ENCODE measurements at places on chromosomes 7 and 10.

- no peak for DNase-seq
Measured at GRCh38 chr7:1700086-1700485, 30.0 kb downstream of the ELFN1 start.

DNA sequence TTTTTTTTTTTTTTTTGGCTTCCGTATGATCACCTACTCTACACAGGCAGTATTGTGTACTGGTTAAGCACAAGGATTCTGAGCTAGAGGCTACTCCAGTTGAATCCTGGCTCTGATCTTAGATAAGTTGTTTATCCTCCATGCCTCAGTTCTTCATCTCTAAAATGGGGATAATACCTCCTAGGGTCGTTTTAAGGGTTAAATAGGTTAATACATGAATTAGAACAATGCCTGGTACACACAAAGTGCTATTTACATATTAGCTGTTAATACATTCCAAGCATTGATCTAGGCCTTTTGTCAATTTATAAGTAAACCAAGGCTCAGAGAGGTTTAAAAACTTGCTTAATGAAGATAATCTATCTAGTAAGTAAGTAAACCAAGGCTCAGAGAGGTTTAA is 59.0 kb downstream of the ST7 start:
- DNase-seq, result no peak

GRCh38 chr7:136036336-136036735 is 59.2 kb upstream of the MTPN start:
- no peak for DNase-seq

GRCh38 chr10:124181656-124182055 is 88.3 kb upstream of the CHST15 start:
- no peak for DNase-seq

DNA sequence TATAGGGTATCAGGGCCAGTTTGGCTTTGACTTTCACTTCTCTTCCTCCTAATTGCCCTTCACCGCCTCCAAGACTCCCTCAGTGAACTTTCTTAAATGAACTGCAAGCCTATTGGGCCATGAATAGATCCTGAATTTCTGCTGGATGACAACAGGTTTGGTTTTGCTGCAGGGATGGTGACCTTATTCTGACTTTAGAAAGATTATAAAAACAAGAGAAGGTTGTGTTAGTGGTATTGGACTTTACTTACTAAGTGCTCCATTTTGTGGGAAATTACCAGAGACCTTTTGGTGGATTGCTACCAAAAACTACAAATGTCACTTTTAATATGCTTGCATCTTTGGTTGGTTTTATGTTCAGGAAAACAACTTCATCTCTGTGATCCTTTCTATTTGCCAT is 11.5 kb upstream of the LIPA start:
- DNase-seq, result no peak

GRCh38 chr7:28407651-28408050 is 4.7 kb upstream of the CREB5 start:
- no peak for DNase-seq

- DNase-seq, result no peak
Measured at GRCh38 chr7:4241791-4242190, 440.3 kb upstream of the FOXK1 start.

DNA sequence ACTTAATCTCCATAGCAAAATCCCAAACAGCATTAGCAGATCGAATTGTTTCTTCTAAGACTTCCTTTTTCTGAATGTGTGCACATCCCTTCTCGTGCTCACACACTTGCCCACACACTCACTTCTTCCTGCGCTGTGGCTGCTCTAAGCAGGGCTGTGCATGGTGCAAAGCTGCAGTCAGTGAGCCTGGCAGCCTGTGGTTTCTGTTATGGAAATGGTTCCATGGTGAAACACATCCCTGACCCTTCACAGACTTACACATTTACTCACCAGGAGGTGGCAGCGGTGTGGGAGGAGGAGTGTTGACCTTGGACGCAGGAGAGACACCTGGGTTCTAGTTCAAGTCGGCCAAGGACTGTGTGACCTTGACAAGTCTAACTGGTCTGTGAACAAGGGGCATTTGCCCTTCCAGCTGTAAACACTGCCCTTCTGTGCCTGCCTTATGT is 24.9 kb downstream of the MTURN start:
- DNase-seq, result no peak

DNA sequence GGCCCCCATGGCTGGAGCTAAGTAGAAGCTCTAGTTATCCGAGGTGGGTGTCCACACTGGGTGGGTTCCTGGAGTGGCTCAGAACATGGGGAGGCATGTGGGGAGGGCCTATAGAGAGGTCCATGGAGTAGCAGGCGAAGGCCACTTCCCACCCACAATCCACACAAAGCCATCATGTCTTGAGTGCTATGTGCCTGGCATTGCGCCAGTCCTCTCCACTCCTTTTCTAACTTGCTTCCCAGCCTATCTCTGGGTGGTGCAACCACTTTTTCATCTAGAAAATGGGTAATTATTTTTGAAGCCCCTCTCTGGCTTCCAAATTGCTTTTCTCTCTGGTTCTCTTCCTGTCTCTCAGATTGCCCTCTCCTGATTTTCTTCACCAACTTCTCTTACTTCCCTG is 263.6 kb downstream of the PHTF2 start:
- no peak for DNase-seq

GRCh38 chr7:90833443-90833842 is 237.3 kb downstream of the CDK14 start:
- no peak for DNase-seq

DNA sequence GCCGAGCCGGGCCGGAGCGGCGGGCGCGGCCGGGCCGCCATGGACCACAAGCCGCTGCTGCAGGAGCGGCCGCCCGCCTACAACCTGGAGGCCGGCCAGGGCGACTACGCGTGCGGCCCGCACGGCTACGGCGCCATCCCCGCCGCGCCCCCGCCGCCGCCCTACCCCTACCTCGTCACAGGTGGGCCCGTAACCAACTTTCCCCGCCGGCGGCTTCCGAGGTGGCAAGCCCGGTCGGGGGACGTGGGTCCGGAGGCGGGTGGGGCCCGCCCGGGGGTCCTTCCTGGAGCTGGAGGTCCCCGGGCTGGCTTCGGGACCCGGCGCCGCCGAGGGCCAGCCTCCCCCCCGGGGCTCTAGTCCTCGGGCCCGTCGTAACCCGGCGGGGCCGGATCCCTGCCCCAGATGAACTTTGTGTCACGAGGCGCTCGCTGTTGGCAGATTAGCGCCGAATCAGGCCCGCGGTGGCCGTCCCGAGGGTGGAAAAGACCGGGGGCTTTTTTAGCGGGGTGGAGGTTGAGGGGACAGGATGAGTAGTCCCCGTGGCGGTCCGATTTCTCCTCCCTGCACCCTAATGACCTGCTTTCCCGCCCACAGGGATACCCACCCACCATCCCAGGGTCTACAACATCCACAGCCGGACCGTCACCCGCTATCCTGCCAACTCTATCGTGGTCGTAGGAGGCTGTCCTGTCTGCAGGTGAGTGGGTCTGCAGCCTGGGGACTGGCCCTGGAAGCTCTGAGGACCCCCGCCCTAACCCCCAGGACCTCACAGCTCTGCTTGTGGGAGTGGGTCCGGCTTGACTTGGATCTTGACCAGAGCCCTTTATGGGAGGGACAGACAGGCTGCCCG is 496 bp downstream of the BRI3 start:
- peak; percentile 15 for DNase-seq

- no peak for DNase-seq
Measured at GRCh38 chr10:63084690-63085382, 48.3 kb upstream of the NRBF2 start.

GRCh38 chr7:80879849-80880248 is 39.0 kb downstream of the SEMA3C start:
- no peak for DNase-seq

DNA sequence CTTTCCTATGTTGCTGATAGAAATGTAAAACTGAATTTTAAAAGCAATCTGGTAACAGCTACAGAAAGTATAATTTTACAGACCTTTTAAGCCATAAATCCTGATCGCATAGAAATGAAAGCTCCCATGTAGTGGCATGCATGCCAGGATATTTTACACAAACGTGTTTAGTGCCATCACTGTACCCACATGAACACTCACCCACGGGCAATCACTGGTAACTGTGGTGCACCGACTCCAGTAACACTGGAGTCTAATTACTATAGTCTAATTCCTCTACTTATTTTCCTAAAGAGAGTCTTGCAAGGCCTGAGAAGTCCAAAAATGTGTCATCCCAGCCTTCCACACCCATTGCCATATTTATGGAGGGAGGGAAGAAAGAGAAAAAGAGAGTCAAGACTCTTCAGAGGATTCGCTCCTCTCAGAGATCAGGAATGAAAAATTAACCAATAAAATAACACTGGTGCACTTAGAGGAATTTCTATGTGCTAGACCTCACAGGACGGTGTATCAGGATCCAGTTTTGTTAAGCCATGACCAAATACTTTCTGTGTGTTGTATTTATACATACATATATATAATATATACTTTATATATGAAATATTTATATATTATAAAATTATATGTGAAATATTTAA is 48.9 kb upstream of the AKR1C1 start:
- DNase-seq, result no peak

DNA sequence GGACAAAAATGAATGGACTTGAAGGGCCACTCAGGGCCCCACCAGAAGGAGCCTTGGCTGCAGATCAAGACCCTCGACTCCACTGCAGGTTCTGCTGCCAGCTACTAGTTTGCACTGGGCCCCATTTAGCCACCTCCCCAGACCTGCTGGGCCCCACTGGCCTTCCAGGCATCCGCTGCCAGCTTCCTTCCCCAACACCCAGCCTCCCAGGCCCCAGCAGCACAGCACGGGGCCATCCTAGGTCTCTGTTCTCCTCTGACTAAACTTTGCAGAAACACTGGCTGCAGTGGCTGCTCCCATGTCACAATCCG is 277.4 kb upstream of the KLF14 start:
- DNase-seq, result no peak

- peak; percentile 23 for DNase-seq
Measured at GRCh38 chr10:116849248-116850057, at the start of gene ENO4. ENO4 (plus strand) TSS chr10:116849499; CDS start chr10:116849567, 68 bp downstream.

DNA sequence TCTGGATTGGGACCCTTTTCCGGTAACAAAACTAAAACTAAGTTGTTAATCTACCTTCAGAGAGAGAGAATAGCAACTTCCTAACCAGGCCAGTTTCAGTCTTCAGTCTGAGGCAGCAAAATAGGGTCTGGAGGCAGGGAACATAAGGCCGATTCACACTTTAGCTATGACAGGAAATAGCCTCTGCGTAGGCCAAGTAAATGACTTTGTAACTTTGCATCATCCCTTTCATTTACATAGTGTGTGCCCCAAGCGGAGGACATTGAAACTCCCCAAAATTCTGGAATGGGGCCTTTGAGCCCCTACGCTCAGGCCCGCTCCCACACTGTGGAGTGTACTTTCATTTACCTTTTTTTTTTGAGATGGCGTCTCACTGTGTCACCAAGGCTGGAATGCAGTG is 1.7 kb upstream of the UPP1 start:
- DNase-seq, result no peak

GRCh38 chr10:93422118-93422517 is 60.0 kb downstream of the MYOF start:
- DNase-seq, result no peak

DNA sequence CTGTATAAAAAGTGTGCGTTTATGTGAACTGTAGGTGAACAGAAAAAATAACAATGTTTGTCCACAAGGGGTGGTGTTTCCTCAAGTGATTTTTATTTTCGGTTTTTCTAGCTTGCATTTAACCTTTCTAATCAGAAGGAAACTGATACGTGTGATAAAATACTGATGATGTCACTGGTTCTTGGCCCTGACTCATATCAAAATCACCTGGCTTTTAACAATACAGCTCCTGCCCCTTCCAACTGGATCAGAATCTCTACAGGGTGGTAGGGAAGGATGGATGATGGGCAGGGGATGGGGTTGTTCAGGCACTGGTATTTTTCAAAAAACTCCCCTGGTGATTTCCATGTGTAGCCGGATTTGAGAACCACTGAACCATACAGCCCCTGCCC is 10.9 kb downstream of the NPFFR1 start:
- no peak for DNase-seq

Measured in activated T-cell treated with anti-CD3 and anti-CD28 coated beads for 48 hours (primary cell).